NCI-H1105 treated with DMSO at 0.1 percent for 48 hours (cell line): ENCODE measurements at places on chromosomes 7 and 10.
A peak's percentile ranks its signal among the peaks of the same experiment; 100 is the strongest.

- DNase-seq, result no peak
Measured at GRCh38 chr10:76150139-76150875, 718.9 kb downstream of the LRMDA start.

GRCh38 chr10:103812432-103812831 is 42.9 kb downstream of the SH3PXD2A start:
- no peak for DNase-seq

DNA sequence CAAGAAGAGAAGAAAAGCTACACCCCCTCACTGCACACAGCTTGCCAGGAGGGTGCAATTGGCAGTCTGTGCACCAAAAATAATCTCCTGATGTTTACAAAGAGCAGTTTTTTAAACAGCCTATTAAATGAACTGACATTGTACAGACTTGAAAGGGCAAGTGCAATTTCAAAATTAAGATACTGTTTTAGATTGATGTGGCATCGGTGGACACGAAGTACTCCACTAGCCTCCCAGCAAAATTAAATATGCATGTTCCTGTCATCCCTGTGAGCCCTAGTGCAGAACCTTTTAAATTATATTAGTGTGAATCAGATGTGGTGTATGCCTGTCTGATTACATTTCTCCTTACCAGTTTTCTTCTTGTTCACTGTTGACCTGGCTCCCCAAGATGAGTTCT is 87.9 kb downstream of the WIPF3 start:
- DNase-seq, result no peak

- DNase-seq, result peak; percentile 5
Measured at GRCh38 chr7:150753826-150754603, 16.8 kb downstream of the GIMAP5 start.

- no peak for DNase-seq
Measured at GRCh38 chr7:2726316-2727018, 38.5 kb downstream of the AMZ1 start.

DNA sequence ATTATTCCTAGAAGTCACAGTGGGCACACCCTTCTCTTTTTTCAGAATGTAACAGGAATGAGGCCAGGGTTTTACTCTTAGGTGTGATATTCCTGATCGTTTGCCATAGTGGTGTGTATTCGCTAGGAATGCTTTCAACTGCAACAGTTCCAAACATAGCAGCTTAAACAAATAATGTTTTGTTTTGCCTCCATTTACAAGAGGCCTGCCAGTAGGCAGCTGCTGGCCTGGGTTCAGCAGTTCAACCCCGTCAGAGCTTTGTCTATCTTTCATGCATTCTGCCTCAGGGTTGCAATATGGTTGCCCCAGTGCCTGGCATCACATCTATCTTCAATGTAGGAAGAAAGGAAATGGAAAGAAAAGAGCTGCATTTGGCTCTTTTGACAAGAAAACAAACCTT is 21.7 kb upstream of the RET start:
- DNase-seq, result no peak

- DNase-seq, result no peak
Measured at GRCh38 chr10:86733260-86733671, 23.2 kb upstream of the BMPR1A start.

DNA sequence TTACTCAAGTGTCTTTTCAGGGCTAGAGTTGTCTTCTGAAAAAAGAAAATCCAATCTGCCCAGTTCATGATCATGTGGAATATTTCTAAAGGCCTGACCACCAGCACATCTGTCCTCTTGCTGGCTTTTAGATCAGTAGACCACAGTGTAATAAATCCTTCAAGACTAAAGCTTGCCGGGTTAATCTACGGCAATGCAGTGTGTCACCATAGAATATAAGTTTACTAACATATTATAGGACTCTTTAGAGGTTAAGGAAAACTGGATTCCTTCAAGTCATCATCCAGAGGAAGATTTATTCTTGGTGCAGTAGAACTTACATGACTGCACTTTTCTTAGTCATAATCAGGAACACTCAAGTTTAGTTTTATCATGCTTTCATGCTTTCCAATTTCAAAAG is 349.5 kb downstream of the SEMA3D start:
- no peak for DNase-seq

DNA sequence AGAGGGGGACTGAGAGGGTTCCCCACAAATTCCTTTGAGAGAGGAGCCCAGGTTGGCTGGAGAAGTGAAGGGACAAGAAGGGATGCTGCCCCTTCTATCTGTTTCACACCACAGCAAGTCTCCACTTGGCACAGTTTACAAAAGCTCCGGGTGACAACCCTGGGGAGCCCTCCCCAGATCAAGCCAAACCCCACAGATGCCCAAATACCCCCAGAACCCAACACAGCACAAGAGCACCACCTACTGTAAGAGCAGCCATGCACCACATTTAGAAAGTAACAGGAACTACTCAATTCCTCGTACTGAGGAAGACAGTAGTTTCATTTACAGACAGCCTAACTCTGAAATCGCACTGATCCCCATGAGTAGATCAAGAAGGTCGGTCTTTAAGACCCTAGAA is 67.8 kb upstream of the ATP6V0A4 start:
- no peak for DNase-seq

- DNase-seq, result no peak
Measured at GRCh38 chr10:27355918-27356573, 115.4 kb upstream of the ACBD5 start.

GRCh38 chr7:125136755-125137532 is 207.3 kb upstream of the POT1 start:
- DNase-seq, result no peak

DNA sequence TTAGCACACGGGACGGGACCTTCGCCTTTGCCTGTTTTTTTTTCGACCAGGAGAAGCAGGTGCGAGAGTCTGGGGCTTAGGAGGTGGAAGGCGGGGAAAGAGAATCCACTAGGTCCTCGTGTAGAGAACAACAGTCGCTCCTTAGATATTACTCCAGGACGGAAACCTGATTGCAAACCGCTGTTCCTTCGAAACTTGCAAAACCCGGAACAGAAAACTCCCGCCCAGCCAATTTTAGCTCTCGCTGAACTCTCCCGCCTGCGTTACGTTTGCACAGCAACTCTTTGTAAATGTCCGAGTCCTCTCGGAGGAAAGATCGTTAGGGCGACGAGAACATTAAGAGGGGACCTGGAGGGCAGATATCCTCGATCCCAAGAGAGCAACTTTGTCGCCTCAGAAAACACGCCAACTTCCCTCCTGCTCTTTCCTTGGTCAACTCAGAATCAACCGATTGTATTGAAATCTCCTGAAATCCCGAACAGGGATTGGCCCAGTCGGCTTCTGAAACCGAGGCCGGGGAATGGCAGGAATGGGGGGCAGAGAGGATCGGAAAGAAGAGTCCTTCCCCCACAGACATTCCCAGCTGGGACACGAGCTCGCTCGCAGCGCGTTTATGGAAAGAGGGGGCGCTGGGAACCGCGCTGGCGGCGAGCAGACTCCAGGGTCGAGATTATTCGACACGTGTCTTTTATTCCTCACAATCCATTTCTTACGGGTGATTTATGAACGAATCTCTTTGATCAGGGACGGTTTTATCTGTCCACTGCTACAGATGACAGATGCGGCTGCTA is 9.9 kb downstream of the TWIST1 start:
- DNase-seq, result no peak

- no peak for DNase-seq
Measured at GRCh38 chr10:128576336-128576735, 450.1 kb upstream of the MKI67 start.

- no peak for DNase-seq
Measured at GRCh38 chr7:66415659-66416265, 210.6 kb downstream of the TPST1 start.

GRCh38 chr7:70214071-70214470 is 615.8 kb downstream of the AUTS2 start:
- DNase-seq, result no peak

DNA sequence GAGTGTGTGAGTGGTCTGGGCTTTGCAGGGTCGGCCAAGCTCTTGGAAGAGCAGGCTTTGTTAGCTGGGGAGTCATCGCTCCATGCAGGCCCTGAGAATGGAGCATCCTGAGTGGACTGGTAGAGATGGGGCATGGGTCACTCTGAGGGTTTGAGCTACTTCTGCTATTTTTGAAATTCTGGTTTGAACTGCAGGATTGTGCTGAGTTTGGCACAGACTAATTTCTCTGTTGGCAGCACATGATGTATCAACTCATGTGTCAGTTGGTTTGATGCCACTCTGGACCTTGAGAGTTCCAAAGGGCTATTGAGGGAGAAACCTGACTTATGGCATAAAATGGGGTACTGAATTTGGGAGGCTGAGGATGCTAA is 56.3 kb downstream of the LRMDA start:
- no peak for DNase-seq

- DNase-seq, result no peak
Measured at GRCh38 chr10:75870039-75870645, 438.7 kb downstream of the LRMDA start.

- DNase-seq, result peak; percentile 75
Measured at GRCh38 chr10:97196223-97197029, 10.7 kb upstream of the SLIT1 start.

DNA sequence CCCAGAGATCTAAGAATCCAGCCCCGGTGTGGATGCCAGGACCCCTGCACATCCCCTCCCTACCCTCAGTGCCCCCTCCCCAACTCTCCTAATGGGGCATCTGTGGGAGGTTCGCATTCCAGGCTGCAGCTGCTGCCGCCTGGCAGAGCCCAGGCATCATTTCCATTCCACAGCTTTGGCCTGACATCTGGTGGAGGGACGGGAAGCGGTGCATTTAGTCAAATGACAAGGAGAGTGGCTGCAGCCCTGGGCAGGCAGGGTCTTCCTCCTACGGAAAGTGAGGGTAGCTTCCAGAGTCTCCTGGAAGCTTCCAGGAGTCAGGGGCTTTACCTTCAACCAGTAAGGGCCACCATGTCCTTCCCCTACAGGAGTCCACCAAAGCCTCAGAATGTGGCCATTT is 30.8 kb downstream of the PRLHR start:
- no peak for DNase-seq

DNA sequence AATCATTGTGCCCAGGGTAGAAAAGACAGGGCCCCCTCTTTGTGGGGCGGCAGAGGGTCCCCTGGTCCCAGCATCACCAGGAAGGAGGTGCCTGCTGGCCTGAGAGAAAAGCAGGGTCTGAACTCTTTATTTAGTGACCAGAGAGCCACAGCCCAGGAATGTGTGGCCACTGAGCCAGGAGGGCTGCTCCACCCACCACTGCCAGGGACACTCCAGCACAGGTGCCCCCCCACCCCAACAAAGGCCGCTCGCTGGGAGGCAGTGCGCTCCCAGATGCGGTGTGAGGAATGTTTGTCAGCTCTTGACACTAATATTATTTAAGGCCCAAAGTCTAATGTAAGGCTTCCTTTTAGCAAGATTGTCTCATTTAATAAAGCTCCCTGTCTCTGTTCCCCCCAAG is 59.6 kb upstream of the ZMIZ1 start:
- DNase-seq, result no peak

- no peak for DNase-seq
Measured at GRCh38 chr7:134992626-134993179, 6.4 kb downstream of the AGBL3 start.

GRCh38 chr7:127844165-127844564 is 187.1 kb downstream of the LRRC4 start:
- DNase-seq, result no peak

- DNase-seq, result peak; percentile 52
Measured at GRCh38 chr10:3033925-3034324, 33.4 kb upstream of the PFKP start.

GRCh38 chr10:70085975-70086613 is 33.4 kb downstream of the MACROH2A2 start:
- no peak for DNase-seq
